ENCODE measurements at places on chromosomes 6 and 20.

GRCh38 chr6:128303870-128304269 is 216.5 kb downstream of the PTPRK start:
- DNase-seq: no peak

DNA sequence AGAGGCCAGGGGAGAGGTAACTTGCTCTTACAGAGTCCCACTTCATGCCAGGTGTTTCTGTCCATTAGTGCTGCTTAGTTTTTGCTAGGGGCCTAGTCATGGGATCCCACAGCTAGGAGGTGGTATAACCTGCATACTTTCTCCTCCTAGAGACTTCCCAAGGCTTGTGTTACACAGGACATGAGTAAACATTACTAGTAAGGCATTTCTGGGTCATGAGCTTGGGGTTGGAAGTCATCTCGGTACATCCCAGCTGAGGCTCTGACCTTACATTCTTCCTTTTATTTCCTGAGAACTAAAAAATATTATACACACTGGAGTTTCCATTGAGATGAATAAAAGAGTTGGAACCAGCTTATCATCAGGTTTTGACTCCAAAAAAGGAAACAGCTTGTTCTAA is 20.9 kb upstream of the PNPLA1 start:
- peak; percentile 2 for DNase-seq

GRCh38 chr6:144873623-144874378 is 588.7 kb downstream of the UTRN start:
- DNase-seq: no peak

DNA sequence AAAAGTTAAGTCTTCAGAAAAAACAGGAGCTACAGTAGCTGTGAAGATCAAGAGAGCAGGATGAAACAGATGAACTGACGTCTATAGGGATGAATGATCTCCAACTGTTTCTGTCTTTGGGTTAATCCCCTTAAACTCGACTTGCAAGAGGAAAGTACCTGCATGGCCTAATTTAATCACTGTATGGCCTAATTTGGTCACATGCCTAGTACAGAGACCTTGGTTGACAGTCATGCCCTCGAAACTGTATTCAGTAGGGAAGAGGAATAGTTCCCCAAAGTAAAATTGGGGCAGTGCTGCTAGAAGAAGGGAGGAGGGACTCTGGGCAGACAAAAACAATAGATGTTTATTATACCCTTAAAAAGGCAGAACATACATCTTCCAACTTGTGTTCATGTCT is 10.0 kb upstream of the SMAP1 start:
- no peak for DNase-seq

DNA sequence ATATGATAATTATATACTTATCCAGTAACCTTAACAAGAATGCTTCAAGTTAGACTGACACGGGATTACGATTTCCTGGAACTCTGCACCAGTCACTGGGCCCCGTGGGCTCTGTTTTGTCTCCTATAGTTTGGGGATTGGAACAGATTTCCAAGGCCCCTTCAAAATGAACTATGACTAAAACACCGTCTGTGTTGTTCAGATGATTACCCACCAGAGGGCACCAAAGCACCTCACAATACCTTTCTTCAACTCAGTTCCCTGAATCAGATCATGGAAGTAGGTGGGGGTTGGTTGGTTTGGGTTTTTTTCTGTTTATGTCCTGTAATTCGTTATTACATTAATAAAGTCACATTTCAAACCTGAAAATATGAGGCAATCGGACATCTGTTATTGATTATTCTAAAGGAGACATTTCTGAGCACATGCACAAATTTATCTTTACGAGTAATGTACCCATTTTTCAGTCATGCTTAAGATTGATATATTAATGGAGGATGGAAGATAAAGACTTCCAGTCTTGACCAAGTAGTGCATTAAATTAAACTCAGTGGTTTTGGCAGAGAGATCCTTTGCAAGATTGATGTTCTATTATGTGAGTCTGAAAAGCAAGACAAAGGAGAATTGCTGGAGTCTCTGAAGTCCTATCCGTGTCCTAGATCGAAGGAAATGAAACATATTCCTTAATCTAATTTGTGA is 112.0 kb upstream of the COL21A1 start:
- DNase-seq: no peak

DNA sequence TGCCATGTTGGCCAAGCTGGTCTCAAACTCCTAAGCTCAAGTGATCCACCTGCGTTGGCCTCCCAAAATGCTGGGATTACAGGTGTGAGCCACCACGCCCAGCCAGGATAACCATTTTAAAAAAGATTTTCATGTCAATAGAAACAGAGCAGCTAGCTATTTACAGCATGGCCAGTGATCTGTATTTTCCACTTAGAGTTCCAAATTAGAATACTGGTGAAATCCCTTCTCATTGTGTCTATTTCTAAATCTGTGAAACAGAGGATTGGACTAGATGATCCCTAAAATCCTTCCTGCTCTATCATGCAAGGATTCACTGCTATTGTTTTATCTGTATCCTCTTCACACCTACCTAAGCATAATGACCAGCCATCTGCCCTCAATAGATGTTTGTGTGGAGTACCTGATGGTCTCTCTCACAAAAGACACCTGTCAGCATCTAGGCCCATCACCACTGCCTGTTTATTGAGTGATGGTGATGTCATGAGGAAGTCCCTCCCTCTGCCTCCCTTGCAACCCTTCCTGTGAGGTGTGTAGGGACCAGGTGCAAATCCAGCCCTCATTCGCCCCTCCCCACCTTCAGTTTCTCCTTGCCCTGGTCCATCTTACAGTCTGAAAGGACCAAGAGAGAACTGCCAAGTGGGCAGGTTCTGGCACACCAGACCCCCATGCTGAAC is 26.5 kb upstream of the SMIM29 start:
- DNase-seq: no peak

GRCh38 chr6:139020689-139021088 is 7.9 kb upstream of the ABRACL start:
- no peak for DNase-seq

All from HFF-Myc (cell line).